ENCODE measurements at places on chromosomes 5 and 9.

GRCh38 chr9:37908698-37909186 is 4.8 kb upstream of the SLC25A51 start:
- DNase-seq, result no peak

DNA sequence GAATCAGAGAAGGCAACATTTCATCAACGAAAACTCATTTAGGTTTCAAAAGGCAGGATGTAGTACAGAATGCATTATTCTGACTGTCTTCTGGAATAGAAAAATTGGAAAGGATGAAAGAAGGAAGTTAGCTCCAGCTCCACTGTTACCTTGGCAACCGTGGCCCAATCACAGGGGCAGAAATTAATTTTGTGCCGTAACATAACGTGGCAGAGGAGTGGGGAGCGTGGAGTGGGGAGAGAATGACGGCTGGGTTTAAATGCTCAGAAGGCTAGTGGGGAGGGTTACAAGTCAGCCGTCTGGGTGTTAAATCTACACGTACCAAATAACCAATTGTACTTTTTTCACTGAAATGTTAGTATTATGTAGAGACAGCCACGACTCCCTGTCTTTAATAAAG is 32.3 kb upstream of the EQTN start:
- no peak for DNase-seq

DNA sequence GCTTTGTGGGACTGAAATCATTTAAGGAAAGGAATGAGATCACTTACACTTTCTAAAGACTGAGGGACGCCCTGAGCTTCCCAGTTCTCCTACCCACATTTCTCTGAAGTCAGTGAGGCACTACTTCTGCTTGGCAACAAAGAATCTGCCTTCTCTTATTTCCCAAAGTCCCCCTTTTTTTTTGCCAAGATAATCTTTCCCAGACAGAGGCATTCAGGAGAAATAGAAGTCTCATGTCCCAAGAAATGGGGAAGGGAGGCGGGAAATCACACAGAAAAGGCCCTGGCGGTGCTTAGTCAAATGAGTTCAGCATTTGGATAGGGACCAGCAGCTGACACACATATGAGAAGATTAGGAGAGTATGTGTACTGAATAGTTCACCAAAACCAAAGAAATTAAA is 159.7 kb downstream of the MUSK start:
- no peak for DNase-seq

DNA sequence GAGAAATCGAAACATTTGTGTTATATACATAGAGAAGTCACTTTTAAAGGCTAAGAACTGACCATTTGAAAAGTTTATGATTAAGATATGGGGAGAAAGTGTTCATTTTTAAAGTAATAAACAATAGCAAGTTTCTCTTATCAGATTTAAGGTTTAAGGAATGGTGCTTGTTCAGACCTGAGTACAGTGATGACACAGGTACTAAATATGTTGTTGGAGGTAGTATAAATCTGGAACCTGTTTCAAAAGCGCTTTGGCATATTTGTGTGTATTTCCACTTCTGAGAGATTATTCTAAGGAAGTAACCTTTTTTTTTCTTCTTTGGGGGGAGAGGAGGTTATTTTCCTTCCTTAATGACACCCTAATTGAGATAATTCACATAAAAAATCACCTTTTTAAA is 18.4 kb downstream of the CDC42SE2 start:
- no peak for DNase-seq

DNA sequence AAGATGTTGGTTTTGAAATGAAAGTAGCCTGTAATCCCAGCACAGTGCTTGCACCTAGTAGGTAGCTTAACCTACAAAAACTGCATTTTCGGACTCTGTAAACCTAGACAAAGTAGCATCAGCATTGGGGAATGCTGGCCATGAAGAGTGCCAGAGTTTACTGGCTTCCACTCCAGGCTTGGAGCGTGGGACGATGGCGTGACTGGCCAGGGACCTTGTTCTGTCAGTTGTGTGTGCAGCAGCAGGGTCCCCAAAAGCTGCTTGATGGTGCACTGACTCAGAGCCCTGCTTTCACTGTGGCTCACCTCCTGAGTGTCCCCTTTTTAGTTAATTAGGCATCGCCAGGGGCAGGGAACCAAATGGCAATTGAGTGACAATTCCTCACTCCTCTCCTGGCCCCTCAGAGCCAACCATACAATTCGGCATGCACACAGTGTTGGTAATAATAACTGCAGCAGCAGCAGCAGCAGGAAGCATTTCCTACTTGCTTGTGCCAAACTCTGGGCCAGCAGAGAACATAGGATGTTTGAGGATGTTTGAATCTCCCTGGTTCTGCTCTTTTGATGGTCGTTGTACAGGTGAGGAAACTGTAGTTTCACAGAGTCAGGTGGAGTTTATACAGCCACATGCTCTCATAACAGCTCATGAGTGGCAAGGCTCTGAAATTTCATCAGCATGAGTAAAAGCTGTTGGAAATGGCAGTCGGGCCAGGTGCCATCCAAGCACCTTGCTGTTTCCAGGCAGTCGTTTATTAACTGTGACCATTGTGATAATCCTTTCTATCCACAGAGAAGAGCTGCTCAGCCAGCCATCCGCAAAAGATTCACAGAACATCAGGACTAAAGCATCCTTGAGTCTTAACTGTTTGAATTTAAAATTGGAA is 4.2 kb downstream of the UBE2QL1 start:
- DNase-seq, result no peak

DNA sequence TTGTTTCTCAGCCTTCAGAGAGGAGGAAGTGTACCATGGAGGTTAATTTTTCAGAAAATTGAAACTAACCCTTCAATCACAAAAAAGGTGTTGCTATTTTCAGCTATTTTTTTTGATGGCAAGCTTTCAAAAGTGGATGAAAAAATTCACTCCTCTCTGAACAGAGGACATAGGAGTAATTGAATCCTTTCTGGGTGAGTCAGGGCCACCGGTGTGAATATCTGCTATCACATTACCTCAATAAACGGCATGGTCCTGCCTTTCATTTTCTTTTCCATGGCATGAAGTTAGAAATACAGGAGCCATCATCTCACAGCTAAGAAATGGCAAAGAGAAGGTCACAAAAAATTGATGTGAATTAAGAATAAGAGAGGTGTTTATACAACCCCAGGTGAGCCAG is 90.2 kb upstream of the CCDC112 start:
- no peak for DNase-seq

DNA sequence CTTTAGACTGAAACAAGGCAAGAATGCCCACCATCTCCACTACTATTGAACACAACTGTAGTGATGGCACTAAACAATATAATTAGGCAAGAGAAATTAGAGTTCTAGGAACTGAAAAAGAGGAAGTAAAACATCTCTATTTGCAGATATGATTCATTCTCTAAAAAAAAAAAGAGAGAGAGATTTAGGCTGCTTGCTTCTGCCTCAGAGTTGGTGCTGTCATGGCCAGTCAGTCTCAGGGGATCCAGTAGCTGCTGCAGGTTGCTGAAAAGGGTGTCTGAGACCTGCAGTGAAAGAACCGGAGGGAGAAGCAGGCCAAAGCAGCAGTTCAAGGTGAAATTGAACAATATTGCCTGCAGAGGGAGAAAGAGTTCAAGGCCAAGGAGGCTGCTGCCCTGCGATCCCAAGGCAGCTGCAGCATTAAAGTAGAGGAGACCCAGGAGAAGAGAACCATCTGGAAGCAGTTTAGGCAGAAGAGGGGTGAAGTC is 72.5 kb downstream of the AP3B1 start:
- no peak for DNase-seq

GRCh38 chr5:88727705-88728313 is 155.2 kb downstream of the MEF2C start:
- DNase-seq, result no peak

GRCh38 chr5:34597034-34598027 is 58.8 kb upstream of the RAI14 start:
- DNase-seq, result no peak

- DNase-seq, result no peak
Measured at GRCh38 chr5:76401801-76402250, 1.3 kb upstream of the IQGAP2 start.

GRCh38 chr9:93143830-93144530 is 9.9 kb upstream of the NINJ1 start:
- no peak for DNase-seq

DNA sequence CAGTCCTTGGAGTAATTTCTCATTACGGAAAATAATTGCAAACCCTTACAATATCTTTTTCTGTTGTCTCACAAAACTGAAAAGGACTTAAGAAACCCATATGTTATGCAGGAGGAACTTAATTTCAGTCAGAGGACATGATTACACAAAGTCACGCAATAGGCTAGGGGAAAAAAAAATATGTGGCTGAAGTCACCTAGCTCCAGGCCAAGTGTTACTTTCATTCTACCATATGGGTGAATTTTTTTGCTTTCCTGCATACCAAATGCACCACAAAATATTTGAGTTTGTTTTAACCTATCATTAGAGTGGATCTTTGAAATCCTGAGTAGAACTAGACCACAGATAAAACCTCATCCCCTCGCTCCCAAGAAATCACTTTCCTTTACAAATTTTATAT is 523.5 kb downstream of the CAAP1 start:
- DNase-seq, result peak; percentile 2

DNA sequence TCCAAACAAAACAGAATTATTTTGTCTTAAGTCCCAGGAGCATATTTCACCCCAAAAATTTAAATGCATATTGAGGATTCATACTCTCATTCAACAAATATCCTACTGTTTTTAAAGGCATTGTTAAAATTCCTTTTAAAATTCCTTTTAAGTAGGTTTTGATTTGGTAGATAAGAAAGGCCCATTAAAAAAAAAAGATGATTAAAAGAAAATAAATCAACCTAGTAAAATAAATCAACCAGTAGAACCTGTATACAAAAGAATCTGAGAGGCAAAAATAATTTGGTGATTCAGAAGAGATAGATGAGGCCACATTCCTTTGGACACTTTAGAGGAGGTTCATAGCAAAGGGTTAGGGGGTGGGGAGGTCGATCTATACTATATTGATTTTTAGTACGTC is 585.3 kb upstream of the TLE4 start:
- DNase-seq, result no peak

GRCh38 chr5:124342986-124343385 is 403.5 kb downstream of the ZNF608 start:
- DNase-seq, result no peak

- peak; percentile 39 for DNase-seq
Measured at GRCh38 chr9:110255463-110256379, 586 bp downstream of the TXN start.

GRCh38 chr9:130107234-130107861 is 53.6 kb downstream of the GPR107 start:
- no peak for DNase-seq

DNA sequence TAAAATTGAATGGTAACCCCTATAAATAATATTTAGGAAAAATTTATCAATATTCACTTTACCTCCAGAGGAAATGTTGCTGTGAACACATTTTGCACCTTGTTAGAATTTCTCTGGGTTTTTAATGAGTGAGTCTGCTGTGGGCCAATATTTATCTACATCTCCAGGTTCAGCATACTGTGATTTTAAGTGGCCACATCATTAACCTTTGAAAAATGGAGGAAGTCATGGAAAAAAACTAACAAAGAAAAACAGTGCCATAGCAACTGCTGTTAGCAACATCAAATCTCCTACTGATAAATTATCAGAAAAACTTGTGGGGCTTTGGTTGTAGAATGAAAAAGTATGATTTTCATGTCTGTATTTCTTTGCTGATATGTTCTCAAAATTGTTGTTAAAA is 55.0 kb downstream of the CD180 start:
- no peak for DNase-seq
